Stimulated activated CD8-positive, alpha-beta memory T cell treated with anti-CD3 and anti-CD28 coated beads, Interleukin-7, amount 100 ng/mL, for 1 hour (primary cell): ENCODE measurements at places on chromosomes 2 and 18.

DNA sequence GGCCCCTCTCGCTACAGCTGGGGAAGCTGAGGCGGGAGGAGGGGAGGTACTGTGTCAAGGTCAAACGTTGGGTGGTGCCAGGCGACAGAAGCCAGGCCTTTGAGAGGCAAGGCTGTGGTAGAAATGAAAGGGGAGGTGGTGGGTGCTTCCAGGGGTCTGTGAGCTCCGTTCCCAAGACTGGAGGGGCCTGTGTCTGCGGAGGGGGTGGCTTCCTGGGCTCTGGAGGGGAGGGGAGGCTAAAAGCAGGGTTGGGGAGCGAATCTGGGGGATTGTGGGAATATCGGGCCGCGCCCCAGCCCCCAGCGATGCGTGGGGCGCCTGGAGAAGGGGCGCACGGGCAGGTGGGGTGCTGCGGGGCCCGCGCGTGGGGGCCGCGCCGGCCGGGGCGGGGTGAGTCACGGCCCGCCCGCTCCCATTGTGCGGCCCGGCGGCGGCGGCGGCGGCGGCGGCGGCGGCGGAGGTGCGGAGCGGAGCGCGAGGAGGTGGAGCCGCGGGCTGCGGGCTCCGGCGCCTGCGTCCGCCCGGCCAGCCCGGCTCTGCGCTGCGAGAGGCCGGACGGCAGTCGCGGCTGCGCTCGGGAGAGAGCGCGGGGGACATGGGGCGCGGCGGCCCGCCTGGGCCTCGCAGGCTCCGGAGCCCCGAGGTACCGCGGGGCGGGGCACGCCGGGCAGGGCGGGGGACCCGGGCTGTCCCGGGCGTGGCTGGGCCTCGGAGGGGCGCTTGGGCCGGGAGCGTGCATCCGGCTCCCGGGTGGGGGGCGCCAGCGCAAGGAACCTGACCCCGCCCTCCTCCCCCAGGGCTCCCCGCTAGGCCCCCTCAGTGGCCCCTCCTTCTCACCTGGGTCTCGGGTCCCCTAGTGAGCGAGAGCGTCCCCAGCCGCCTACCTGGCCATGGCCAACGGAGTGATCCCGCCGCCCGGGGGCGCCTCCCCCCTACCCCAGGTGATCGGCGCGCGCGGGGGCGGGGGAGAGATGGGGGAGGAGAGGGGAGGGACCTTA lies at the start of gene SLC4A3:
SLC4A3 (plus strand) TSS at position 528 of the 998 bp plus-strand sequence; CDS start at position 891, 363 bp downstream.
- DNase-seq: no peak

GRCh38 chr2:118706371-118706770 lies 141.1 kb downstream of the EN1 start:
- no peak for DNase-seq

GRCh38 chr2:237556773-237557632 lies 9.4 kb upstream of the PRLH start:
- no peak for DNase-seq

DNA sequence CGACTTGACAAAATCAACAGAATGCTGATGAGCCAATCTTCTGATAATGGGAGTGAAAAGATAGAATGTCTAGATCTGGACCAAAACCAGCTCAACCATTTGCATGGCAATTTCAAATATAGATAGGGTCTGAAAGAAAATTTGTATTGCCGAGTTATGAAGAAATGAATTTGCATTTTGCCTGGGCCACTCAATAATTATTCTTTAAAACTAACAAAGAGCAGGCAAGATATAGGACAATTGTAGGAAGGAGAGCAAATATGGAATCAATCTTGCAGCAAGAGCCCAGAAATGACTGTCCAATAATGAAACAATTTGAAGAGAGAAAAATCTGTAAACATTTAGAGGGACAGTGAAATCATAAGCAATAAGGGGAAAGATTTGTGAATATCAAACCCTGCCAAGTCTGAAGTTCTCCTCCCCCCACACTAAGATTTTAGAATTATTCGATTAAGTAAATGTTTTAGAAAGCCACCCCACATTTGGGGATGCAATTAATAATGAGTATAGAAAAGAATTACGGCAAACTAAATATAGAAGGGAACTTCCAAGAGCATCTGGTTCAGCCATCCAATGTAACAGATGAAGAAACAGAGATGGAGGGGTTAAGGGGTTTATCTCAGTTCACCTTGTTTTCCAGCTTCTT lies 377.4 kb downstream of the SETBP1 start:
- DNase-seq: no peak

DNA sequence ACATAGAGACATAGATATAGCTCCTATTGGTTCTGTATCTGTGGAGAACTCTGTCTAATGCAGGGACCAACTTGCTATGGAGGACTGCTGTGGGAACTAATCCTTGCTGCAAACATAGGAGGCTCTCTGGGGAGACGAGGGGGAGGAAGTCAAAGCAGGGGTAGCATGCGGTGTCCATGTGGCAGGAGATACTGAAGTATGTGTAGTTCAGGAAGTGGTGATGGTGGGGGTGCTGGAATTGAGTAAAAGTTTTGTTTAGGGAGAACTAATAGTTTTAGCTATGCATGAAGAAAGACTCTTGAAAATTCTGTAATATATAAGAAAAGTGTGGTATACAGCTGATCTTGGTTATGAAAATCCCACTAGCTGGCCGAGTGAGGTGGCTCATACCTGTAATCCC lies 62.0 kb downstream of the ANKRD44 start:
- no peak for DNase-seq

DNA sequence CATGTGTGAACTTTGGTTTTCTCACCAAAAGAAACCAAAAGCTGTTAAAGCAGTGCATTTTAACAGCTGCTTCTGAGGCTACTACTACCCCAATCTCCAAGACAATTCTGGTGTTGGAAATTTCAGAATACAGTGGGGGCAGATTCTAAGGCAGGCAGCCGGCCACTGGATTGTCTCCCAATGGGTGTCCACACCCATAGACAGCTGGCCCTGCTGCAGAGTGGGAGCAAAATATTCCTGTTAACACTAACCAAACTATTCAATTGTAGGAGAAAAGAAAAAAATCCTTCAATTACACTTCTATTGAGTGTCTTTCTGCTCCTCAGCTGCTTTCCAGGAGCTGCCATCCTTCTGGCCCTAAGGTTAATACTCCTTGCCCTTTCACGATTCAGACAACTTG lies 223.7 kb downstream of the ALK start:
- DNase-seq: no peak

DNA sequence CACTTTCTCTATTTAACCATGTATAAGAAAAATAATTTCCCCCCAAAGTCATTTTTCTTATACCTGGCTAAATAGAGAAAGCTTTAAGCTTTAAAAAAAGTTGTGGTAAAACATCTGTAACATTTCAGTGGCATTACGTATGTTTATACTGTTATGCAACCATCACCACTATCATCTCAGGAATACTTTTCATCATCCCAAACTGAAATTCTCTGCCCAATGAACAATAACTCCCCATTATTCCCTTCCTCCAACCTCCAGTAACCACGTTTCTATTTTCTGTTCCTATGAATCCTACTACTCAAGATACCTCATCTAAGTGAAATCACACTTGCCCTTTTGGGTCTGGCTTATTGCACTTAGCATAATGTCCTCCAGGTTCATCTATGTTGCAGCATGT lies 1.7 kb upstream of the SLC3A1 start:
- DNase-seq: no peak

DNA sequence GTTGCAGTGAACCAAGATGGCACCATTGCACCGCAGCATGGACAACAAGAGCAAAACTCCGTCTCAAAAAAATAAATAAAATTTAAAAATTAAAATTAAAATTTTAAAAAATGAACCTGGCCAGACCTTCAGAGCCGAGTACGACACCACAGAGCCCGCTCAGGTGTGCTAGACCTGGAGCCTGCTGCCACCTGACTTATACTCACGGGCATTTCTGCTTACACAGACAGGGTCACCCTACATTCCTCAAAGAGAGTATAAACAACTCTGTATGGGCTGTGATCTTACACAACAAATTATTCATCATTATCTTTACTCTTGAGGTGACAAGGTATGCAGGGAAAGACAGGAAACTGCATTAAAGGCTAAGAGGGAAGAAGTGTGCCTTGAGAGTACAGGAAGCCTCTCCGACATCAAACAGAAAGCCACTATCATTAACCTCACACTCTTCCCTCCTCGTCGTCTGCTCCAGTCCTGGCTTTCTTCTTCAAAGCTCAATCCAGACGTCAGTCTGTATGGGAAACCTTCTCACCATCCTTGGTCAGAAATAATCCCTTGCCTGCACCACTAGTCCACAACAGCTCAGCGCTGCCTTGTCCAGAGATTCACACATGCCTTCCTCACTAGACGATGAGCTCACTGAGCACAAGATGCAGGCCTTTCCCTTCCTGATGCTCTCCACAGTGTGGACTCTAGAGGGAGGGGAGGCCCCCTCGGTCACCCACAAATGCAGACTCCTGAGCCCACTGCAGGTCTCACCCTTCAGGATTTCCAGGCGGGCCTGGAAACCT lies 56.2 kb downstream of the UXS1 start:
- DNase-seq: no peak

- no peak for DNase-seq
Measured at GRCh38 chr2:118989481-118989880, 47.5 kb downstream of the MARCO start.

DNA sequence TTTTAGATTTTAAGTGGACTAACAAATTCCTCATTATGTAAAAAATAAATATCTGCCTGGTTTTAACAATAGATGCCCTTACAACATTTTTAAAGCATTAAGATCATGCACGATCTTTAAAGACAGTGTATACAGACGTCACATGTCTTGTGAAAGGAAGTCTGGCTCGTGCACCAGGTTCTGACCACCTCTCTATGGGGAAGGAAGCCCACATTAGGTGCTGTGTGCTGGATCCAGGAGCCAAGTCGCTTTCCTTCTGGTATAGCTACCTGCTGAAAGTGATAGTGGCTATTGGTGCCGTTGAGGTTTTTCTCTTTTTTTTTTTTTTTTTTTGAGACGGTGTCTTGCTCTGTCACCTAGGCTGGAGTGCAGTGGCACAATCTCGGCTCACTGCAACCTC lies 116.5 kb downstream of the NCK2 start:
- no peak for DNase-seq

- no peak for DNase-seq
Measured at GRCh38 chr2:183248866-183249567, 124.8 kb downstream of the NUP35 start.

- no peak for DNase-seq
Measured at GRCh38 chr18:62554061-62554815, 31.4 kb downstream of the ZCCHC2 start.

- no peak for DNase-seq
Measured at GRCh38 chr2:210964141-210964764, 407.9 kb downstream of the CPS1 start.

DNA sequence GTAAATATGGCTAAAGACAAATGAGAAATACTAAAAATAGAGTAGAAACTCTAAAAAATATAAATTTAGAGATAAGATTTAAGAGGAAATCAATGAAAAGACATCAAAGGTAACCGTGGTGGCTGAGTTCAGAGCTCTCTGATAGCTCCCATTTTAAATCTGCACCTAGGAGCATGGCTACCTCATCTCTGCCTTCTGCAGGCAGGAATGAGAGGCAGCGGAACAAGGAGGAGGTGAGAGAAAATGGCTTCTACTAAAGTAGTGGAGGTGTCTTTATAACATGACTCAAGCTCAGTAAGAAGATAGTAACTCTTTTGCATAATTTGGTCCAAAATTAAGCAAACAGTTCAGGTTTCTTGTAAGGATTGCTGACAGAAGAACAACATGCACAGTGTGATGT lies 758.7 kb upstream of the FSHR start:
- DNase-seq: no peak

DNA sequence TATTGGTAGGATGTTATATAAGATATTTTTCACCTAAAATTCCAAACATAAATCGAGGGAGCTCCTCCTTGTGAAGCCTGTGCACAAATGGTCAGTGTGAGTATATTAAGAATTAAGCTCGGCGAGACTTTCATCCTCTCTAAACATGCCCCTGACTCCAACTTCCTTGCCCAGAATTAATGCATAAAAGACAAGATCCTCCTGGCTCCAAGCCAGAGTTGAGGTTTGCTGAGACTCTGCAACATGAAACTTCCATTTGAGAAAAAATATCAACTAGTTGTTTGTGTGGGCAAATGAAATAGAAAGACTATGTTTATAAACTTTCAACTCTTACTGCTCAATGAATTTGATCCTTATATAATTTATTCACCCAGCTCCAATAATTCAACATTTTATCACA lies 68.1 kb downstream of the CCDC178 start:
- DNase-seq: no peak

- no peak for DNase-seq
Measured at GRCh38 chr2:3022841-3023372, 354.7 kb downstream of the EIPR1 start.

GRCh38 chr2:104465981-104466380 lies 387.9 kb upstream of the POU3F3 start:
- DNase-seq: no peak

DNA sequence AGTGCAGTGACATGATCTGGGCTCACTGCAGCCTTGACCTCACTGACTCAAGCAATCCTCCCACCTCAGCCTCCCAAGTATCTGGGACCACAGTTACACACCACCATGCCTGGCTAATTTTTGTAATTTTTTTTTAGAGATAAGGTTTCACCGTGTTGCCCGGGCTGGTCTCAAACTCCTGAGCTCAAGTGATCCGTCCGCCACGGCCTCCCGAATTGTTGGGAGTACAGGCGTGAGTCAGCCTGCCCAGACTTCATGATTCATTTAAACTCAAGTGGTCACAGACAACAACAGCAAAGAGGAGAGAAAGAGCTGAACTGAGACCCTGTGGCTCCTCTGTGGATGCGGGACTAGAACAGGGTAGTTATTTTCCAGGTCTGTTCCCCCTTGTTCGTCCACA lies 83.0 kb downstream of the TSHZ1 start:
- DNase-seq: no peak

- DNase-seq: no peak
Measured at GRCh38 chr2:144500563-144500962, 19.4 kb downstream of the ZEB2 start.

DNA sequence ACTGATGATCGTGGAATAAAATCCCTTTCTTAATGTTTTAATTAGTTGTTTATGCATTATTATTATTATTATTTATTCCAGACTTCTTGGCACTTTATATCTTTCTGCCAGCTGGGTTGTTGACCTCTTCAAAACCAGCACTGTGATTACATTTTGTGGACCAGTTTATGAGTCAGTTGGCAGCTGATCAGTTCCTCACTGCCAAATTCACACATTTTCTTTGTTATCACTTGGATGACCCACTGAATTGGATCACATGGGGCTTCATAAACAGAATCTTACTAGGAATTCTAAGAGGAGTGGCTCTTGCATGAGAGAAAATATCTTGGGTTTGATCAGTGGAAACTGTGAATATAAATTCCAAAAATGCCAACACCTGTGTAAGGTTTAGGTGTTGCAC lies 321.8 kb upstream of the SPRED2 start:
- DNase-seq: no peak

- DNase-seq: no peak
Measured at GRCh38 chr2:20013126-20013849, 820 bp upstream of the MATN3 start.

DNA sequence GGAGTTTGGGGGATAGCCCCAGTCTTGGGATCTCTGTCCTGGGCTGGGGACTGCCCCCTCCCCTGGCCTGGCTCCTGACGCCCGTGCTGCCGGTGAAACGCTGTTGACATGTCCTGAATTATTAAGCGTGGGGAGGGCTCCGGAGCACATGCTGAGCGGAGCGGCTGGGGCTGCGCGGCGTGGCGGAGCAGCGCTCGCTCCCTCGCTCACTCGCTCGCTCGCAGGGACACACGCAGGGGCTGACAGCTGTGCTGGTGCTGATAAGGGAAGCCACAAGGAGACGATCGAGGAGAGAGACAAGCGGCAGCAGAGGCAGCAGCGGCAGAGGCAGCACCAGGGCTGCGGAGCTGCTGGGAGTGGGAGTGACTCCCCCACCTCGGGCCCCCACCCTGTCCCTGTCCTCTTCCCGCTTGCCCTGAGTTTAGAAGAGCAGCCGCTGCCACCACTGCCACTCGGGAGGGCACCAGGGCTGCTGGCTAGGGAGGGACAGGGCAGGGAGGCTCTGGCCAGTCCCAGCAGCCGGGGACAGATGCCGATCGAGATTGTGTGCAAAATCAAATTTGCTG lies at the start of gene ASIC4:
ASIC4 (plus strand) TSS at position 287 of the 566 bp plus-strand sequence; CDS start at position 530, 243 bp downstream.
- DNase-seq: no peak
